ENCODE measurements at places on chromosomes 12 and 14.

DNA sequence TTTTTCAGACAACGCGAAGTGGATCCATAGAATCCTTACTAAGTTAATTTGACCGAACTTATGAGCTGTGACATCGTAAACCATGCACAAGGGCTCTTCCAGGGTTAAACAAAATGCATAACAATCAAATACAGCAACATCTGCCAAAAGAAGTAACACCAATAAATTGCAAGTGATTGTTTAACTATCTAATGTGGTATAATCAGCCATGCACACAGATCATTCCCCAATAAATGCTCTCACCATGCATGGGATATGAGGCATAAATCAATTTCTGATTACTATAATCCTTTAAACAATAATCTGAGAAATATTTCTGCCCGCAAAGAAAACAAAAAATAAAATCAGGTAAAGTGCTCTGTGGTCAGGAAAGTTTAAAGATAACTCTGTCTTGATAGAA lies 7.7 kb upstream of the PLEKHG7 start:
- DNase-seq: no peak

DNA sequence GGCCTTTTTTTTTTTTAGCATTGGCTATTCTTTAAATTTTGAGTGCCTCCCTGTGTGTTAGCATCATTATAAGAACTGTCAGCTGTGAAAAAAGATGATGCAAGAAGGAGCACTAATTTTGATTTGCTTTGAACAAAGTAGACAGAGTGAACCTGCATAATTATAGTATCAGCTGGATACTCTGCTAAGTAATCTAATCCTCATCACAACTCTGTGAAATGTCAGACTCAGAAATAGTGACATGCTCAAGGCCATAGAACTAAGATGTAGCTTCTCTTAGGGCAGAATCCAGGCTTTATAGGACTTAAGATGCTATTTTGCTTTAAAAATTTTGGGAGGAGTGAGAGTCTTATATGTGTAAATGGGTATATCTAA lies 31.9 kb downstream of the FBXO34 start:
- no peak for DNase-seq

GRCh38 chr12:106358396-106359241 lies 1.1 kb downstream of the POLR3B start:
- no peak for DNase-seq

DNA sequence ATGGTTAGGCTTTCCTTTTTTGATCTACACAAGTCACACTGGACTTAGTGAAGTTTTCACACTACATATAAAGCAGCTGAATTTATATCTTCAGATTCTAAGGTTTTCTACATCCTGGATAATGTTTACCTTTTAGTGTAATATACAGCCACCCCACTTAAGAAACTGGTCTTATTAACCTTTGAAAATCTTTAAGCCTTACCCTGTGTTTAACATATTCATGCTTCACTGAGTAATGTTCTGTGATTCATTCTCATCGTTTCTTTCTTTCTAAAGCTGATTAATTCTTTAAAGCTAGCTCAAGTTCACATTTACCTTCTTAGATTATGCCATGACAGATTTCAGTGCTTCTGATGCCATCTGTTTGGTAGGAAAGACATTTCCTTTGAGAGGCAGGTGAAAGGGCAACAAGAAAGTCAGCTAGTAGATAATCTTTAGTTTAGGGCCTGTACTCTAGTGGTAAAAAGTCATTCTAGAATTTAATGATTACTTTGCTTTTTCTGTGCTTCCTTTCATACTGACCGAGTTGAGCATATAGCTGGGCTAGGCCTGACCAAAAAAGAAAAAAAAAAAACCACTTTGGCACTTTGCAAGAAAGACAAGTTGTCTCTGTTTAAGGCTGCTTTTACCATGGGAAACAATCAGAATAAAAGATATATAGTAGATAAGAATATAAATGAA lies 690.9 kb upstream of the FBXO33 start:
- DNase-seq: no peak

- no peak for DNase-seq
Observed at GRCh38 chr14:99676657-99677056, 7.4 kb upstream of the CYP46A1 start.

DNA sequence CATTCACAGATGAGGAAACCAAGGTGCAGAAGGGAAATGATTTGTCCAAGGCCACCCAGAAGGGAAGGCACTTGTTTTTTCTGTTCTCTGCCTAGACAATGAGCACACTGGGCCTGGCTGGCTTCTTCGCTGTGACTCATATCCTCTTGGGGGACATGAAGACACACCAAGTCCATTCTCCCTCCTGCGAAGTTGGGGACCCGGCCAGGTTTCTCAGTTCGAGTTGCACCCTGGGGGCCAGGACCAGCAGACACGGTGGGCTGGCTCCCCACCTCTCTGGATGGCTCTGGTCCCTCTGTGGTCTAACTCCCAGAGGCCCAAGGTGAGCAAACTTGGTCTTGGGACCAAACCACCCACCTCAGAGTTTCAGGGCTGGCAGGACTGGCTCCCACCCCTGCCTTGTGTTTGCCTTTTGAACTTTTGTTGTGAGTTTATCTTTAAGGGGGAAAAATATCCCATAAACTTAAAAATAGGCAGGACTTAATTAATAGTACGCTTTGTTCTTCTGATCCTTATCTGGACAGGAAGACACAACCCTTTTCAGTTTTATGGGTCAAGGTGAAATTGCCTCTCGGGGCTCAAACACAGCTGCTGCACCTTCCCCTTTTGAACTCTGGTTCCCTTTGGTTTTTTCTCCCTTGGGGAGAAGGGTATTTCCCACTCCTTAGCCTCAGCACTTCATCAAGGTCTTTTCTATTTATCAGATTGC lies 9.0 kb upstream of the MLEC start:
- no peak for DNase-seq

DNA sequence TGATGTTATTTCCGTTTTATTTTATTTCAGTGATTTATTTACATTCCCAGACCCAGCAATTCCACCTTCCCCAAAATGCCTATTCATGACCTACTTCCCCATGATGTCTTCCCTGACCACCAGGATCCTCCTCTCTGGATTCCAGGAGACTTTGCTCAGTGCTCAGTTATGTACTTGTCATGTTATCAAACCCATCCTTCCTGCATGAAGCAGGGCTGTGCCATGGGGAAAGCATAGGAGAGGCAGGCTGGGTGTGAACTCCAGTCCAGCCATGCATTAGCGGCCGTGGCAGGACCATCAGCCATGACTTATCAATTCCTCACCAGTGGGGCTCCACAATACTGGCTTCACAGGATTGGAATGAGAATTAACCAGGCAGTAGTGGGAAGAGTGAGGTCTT lies 57.8 kb downstream of the B4GALNT3 start:
- no peak for DNase-seq

DNA sequence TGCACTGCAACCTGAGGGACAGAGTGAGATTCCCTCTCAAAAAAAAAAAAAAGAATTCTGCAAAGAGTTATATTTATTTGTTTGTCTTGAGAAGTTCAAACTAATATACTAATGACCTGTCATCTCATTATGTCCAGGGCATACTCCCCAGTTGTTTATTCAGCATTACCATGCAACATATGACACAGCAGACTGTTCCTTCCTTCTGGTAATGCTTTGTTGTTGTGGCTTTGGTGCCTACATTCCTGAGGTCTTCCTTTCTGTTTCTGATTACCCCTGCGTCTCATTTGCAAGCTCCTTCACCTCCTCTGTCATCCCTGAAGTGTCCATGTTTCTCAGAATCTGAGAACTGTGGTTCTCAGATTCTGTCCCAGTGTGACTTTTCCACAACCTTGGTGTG lies 55.3 kb downstream of the DERA start:
- no peak for DNase-seq

- DNase-seq: no peak
Observed at GRCh38 chr14:105181549-105182295, 610 bp upstream of the NUDT14 start.

DNA sequence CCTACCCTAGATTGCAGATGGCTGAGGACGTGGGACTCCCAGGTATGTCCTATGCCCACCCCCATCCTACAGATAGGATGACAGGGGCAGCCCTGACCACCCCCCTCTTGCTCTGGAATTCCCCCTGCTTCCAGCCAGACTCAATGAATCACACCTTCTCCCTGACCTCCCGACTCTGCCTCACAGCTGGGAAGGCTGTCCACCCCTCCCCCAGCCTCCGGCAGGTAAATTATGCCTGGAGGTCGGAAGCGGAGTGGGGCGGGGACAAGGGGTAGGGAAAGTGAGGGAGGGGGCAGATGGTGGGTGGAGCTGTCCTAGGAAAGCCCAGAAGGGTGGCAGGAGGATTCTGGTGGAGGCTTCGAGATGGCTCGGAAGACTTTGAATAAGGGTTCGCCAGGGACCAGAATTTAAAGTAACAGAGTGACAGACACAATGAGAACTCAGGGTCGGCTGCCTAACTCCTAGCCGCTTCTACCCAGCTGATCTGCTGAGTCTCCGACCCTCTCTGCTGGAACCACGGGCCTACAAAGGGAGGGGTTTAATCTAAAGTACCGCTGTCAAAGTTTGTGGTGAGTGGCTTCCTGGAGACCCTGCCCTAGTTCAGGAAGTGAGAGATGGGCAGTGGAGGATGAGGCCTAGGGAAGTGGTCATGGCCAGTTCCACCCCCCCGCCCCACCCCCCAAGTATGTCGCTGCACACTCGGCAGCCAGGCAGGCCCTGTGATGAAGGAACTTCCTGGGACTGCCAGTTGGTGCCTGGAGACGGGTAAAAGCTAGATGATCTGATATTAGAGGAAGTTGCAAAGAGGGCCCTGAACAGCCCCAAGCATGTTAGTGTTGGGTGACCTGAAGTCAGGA lies 4.2 kb downstream of the PLEKHG3 start:
- DNase-seq: no peak

DNA sequence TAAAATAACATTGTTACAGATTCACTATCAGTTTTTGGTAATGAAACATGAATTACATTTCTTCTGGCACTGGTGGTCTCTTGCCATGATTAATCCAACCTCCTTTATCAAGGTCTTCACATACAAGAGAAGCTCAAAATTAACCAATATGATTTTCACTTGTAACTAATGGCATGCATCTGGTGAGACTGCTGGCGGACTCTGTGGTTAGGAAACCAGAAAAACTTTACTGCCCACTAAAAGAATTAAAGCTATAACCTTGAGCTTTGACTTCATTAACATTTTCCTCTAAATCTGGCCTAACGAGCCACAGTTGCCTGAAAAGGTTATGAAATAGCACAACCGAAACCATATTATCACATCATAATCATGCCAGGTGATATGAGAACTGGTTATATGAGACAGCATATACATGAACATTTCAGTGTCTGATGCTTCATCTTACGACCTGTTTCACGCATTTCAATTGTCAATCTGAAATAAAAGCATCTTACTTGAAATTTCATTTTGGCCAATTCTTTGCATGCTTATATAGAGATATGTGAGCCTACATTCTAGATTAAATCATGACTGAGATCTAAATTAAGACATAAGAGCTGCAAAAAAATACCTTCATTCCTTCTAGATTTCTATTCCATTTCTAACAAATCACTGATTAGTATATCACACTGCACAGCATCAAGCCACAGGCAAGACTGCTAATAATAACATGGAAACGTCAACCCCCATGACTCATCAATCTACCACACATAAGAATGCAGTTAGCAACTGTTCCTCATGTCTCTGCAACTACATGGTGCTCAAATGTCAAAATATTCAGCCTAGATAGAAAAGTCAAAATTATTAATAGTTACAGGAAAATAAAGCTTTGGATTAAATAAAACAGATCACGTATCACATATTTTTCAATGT lies 89.3 kb downstream of the OSBPL8 start:
- no peak for DNase-seq

DNA sequence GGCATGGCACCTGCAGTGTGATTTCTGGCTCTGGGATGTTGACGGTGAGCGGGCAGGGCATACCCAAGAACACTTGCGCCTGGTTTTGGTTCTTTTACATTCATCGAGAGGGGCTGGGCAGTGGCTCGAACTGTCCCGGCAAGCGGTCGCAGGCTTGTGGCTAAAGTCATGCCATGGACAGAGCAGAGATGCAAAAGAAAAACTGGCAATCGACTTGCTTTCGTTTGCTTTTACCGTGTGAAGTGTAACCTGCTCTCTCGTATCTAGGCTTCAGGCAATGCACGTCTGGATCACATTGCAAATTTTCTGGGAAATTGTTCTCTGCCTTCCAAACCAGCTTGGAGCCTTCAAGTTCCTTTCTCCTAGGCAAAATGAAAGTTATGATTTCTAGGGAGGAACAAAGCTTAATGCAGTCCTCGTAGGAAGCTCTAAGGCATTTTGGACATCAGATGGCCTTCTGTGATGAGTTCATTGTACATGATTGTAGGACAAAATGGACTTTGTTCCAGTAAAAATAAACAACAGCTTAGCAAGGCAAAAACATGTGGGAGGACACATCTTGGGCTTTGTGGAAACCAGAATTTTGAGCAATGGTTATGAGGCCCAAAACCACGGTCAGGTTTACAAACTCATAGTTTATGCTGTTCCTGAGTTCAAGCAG lies 18.3 kb downstream of the ADGRD1 start:
- no peak for DNase-seq

GRCh38 chr12:114499338-114499737 lies 93.4 kb upstream of the TBX5 start:
- no peak for DNase-seq

DNA sequence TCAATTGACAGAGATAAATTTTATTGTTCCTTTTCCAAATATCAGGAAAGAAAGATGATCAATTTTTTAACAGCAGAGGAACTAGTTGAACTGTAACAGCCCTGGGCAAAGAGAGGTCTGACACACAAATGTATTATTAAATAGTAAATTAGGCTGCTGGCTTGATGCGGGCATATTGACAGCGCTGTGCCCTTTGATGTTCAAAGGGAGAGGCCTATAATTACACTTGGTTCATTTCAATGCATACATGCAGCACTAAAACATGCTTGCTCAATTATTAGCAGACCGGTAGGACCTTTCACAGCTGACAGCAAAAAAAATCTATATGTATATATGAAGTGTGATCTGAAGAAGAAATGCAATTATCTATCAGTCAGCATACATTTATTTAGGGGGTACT lies 219.8 kb downstream of the SLC2A13 start:
- DNase-seq: no peak

DNA sequence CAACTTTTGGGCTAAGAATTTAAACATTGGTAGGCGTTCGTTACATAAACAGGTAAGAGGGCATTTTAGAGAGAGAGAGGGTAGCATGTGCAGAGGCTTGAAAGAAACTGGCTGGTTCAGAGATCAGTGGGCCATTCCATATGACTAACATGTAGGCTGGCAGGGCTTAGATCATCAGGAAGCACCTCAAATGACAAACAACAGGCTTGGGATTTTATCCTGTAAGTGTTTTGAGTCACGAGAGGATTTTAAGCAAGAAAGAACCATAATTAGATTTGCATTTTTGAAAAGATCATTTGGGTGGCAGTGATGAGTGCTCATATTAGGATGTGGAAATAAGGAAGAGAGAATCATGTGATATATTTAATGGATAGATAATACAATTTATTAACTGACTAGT lies 8.7 kb upstream of the PLEKHA5 start:
- no peak for DNase-seq
